Bronchial epithelial cell (primary cell): ENCODE measurements at places on chromosomes 11 and 22.

DNA sequence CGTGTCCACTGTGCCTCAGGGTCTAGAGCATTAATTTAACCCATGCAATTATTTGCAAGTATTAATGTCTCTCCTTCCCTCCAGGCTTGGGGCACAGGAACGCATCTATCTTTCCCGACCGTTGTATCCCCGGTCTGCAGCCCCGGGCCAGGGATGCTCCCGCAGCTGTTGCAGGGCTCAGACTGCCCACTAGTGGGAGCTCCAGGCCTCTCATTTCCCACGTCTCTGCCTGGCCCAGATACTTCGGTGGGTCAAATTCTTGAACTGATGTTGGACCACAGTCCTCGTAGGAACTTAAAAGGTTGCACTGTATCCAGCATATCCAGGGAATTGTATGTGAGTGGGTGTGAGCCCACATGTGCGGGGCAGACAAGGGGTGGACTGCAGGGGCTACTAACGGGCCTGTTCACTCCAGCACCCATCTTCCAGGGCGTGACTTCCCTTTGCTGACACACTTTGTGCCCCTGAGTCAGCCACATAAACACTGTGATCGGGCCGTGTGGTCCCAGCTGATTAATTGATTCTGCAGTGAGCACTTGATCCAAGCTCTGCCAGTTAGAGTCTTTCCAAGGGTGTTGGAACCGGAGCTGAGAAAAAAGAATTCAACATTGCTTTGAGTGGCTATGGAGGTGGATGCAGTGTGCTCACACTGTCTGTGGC lies 451.3 kb downstream of the TBC1D22A start:
- DNase-seq: no peak

DNA sequence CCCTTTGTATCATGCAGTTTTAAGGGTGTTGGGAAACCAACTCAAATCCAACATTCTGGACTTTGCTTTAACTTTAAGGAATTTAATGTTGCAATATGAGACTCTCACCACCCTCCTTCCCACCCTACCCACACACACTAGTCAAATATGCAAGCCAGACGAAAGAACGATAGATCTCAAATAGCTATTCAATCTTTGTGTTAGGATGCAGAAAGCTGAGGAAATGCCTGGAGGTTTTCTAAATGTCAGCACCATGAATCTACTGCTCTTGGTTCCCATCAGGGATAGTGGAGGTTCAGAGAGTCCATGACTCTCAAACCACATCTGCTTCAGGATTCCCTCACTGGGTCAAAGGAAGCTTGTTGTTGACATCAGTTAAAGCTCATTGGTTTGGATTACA lies 33.7 kb downstream of the EXPH5 start:
- DNase-seq: no peak

GRCh38 chr11:72179804-72180396 lies 12.0 kb upstream of the FOLR1 start:
- peak; percentile 22 for DNase-seq

GRCh38 chr11:77602381-77603088 lies 12.8 kb downstream of the AQP11 start:
- peak; percentile 95 for DNase-seq

DNA sequence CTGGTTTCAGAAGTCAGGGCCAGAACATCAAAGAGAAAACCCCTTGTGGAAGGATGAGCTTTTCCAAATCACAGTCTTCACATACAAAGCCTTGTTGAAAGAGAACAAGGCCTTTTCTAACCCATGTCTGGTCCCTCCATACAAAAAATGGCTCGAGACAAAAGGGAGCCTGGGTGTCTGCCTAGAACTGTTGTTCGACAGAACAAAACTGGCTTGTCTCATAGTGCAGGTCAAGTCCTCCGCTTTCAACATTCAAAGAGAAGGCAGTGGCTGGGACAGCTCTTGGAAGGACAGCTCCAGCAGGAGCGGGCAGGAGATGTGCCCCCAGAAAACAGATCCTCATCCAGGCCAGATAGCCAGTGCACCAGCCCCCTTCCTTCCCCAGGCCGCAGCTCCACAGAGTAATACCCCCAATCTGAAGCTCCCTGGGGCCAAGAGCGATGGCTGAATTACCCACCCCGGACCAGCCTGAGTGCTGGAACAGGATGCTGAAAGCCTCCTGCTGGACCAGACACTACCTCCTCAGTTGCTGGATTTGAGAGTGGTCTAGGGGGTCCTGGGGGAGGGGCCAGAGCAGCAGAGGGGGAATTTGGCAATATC lies 27.6 kb downstream of the USH1C start:
- DNase-seq: no peak

DNA sequence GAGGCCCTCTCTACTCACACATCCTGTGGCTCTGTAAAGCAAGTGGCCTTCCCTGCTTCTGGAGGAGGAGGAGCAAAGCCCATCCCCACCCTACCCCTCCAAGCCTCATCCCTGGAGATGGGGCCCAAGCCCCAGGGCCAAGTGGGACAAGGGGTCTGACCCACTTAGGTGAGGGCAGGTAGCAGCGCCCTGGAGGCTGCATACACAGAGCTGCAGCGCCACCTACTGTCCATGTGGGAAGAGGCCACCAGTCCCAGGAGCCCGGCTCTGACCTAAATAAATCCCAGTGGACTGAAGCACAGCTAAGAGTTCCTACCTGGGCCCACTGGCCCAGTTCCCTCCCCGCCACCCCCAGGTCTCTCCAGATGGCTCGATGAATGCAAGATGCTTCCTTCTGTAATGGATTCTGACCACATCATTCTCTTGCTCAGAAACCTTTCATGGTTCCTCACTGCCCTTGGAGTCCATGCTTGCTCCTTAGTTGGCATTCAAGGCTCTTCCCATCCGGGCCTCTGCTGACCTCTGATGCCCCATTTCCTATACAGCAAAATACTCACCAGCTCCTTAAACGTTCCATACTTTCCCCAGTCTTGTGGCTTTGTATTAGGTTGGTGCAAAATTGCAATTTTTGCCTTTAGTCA lies 62.1 kb downstream of the THAP12 start:
- DNase-seq: peak; percentile 56

DNA sequence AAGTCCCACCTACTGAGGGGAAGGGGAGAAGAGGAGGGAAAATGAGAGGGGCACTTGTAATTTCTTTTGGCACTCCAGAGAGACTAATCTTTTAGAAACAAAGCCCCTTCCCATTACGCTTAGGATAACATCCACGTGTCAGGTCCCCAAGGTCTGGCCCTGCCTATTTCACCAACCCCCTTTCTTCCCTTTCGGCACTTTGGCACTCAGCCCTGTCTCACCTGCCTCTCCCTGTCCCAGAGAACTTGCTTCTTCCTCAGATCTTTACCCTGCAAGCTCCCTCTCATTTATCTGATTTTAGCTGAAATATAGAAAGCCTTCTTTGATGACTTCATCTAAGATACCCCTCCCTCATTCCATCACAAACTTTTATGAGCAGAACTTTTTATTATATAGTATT lies 55.5 kb downstream of the RASSF10 start:
- no peak for DNase-seq

- DNase-seq: no peak
These were observed 75.2 kb downstream of the DGCR2 start for GRCh38 chr22:19046719-19047609.

- DNase-seq: no peak
These were observed 3.6 kb upstream of the VWCE start for GRCh38 chr11:61298663-61299244.

- DNase-seq: no peak
These were observed 21.2 kb downstream of the LIF start for GRCh38 chr22:30225220-30225927.

DNA sequence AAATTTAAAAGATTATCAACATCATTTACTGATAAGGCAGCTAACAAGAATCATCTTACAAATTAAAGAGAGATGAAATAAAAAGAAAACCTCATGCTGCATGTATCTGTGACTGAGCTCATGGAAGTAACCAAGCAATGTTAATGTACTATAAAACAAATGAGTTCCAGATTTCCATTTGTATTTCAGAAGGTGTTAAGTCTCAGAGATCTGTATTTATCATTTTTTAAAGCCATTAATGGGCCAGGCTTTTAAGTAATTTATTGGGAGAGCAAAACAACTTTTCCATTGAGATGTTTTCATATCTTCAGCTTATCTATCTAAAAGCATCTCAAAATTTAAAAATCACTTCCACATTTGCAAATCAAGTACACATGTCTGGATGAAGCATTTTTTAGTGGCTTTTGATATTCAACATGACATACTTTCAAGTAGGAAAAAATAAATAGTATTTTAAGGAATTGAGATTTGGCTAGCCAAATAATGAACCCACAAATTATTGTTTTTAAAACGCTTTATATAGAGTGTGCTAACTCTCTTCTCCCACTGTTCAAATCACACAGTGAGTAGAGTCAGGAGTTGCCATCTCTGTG lies 17.9 kb upstream of the BBOX1 start:
- DNase-seq: no peak
